ENCODE measurements at places on chromosomes 3 and 15. TPM values are rescaled to one million over a fixed set of nuclear protein-coding genes. Genes with fewer than 3 reads are reported as not detected.

DNA sequence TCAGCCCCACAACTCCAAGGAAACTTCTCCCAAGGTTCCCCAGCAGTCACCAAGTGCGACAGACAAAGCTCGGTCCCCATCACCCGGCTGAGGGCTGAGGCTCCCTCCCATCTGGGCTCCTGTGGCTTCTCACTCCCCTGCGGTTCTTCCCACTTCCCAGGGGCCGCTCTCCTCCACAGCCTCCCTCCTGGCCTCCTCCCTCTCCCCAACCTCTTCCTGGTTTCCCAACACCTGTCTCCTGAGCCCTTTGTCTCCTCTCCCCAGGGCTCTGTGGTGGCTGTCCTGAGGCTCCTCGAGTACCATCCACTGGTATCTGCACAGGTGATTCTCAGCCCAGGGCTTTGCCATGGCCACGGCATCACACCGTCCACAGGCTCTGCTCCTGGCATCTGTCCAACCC lies 113.2 kb upstream of the NSMCE3 start:
- DNase-seq: no peak

Gene RETNLB
- not detected for total RNA-seq

DNA sequence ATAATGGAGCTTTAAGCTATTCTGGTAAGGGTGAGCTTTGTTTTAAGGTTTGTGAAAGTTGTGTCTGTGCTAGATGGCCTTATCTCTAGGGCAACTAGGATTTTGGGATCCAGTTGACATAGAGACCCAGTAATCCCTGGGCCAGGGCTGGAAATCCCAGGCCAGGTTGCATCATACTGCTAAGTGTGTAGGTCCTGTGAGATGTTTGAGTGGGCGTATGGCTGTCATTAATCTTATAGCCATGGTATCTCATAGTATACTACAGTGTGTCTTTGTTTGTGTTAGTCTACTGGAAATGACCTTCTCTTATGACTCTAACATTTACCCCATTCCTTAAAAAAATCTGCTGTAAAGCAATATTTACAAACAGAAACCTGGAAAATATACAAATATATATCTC lies 151.4 kb downstream of the CACNA2D3 start:
- DNase-seq: no peak

Gene AHSG
- total RNA-seq: 0.21 TPM

GRCh38 chr3:104359546-104359945 lies 1007.2 kb upstream of the ALCAM start:
- DNase-seq: peak; percentile 71

DNA sequence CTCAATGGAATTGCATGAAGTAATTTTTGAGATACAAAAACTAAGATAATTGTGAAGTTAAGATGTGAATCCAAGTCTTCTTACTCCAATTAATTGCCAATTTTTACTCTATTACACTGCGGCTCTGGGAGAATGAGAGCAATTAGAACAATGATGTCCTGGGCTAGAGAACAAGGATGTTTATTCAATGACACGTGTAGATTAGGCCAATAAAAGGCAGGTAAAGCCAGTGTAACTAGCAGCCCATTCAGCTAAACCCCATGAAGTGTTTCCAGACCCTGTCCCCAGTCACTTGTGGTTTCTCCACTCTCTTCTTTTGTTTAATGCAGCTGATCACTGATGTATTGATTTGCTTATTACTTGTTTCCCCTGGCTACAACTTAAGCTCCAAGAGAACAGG lies 381.1 kb upstream of the ARHGEF26 start:
- DNase-seq: no peak

DNA sequence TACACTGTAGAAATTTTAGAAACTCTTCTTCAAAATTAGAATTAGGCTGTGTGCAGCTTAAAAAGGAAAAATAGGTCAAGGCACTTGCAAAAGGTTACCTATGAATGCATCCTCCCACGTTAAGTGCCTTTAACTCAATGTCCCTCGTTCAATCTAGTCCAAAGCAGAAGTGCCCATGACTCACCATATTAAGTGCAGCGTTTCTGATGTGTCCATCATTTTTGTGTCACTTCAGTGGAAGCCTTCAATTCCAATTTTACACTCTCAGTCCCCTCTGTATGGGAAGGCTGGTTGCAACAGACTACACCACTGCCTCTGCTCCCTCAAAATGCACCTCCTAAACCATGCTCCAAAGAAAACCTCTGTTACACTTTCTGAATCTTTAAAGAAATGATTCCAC lies 53.4 kb downstream of the FOXB1 start:
- no peak for DNase-seq

DNA sequence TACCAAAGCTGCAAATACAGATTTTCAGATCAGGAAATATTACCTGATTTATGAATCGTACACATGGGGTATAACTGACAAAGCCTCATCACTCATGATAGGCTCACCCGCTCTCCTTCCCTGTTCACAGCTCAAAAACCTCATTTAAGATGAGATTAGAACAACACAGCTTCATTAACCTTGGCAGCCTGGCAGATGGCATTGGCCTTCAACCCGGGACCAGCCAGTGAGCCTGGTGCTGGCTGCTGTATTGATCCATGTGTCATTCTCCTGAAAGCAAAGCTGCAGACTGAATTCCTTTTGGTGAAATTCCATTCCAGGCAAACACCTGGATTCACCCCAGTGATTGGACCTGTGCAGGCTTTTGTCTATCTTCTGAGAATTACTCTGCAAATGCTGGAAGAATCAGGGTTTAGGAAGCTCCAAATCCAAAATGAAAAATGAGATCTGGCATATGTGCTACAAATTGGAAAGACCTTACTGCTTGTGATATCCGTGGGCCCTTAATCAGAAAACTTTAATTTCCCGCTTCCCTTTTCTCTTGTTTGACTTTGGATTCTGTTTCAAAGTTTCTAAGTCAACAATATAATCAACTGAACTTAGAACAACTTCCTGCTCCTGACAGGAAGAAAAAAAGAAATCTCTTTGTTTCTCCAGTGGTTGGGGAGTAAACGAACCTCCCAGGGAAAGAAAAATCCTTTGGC lies 189.1 kb upstream of the KBTBD8 start:
- no peak for DNase-seq

Gene SEMA3G
- 0.21 TPM for total RNA-seq
